Naive thymus-derived CD8-positive, alpha-beta T cell (primary cell): ENCODE measurements at places on chromosomes 2 and 18.

DNA sequence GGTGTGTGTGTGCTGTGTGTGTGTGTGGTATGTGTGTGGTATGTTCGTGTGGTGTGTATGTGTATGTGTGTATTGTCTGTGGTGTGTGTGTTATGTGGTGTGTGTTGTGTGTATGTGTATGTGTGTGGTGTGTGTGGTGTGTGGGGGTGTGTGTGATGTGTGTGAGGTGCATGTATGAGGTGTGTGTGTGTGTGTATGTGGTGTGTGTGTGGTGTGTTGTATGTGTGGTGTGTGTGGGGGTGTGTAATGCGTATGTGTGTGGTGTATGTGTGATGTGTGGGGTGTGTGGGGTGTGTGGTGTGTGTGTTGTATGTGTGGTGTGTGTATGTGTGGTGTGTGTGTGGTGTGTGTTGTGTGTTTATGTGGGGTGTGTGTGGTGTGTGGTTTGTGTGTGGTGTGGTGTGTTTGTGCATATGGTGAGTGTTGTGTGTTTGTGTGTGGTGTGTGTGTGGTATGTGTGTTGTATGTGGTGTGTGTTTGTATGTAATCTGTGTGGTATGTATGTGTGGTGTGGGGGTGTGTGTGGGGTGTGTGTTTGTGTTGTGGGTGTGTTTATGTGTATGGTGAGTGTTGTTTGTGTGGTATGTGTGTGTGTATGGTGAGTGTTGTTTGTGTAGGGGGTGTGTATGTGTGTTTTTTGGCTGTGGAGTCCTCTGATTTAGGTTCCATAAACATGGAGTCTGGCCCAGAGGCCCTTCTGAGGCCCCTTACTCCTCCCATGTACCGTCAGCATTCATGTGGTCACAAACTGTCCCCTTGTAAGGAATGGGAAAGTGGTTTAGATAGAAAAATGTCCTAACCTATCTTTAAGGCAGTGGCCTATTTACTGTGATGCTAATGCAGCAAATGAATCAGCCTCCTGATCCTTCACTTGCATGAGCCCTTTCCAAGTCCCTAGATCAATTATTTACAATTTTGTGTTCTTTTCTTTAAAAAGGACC is 116.0 kb downstream of the ALPK2 start:
- DNase-seq = no peak

DNA sequence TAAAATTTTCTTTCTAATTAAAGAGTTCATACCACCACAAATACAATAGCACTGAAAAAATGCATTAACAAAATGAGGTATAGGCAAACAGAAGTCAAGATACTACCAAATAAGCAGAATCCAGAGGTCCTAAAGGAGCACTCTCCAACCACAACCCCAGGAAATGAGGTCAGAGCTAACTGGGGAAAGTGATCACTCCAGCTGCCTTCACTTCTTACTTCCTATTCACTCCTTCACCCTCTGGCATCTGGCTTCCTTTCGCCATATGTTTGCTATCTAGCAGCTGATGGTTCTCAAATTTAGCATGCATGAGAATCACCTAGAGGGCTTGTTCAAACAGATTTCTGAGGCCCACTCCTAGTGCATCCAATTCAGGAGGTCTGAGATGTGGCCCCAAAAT is 212.6 kb upstream of the ACVR2A start:
- no peak for DNase-seq

GRCh38 chr18:75268364-75268646 is 57.7 kb downstream of the TSHZ1 start:
- no peak for DNase-seq

- no peak for DNase-seq
Observed at GRCh38 chr18:37161491-37161890, 332.6 kb downstream of the KIAA1328 start.

GRCh38 chr2:135607561-135607960 is 76.3 kb downstream of the R3HDM1 start:
- DNase-seq = no peak

GRCh38 chr18:75107196-75107930 is 101.6 kb downstream of the PTGR3 start:
- DNase-seq = no peak

- DNase-seq = no peak
Observed at GRCh38 chr2:184523732-184524131, 74.6 kb upstream of the ZNF804A start.

GRCh38 chr2:199692489-199692888 is 158.5 kb downstream of the FTCDNL1 start:
- no peak for DNase-seq

GRCh38 chr2:54394392-54394791 is 61.7 kb upstream of the SPTBN1 start:
- no peak for DNase-seq

DNA sequence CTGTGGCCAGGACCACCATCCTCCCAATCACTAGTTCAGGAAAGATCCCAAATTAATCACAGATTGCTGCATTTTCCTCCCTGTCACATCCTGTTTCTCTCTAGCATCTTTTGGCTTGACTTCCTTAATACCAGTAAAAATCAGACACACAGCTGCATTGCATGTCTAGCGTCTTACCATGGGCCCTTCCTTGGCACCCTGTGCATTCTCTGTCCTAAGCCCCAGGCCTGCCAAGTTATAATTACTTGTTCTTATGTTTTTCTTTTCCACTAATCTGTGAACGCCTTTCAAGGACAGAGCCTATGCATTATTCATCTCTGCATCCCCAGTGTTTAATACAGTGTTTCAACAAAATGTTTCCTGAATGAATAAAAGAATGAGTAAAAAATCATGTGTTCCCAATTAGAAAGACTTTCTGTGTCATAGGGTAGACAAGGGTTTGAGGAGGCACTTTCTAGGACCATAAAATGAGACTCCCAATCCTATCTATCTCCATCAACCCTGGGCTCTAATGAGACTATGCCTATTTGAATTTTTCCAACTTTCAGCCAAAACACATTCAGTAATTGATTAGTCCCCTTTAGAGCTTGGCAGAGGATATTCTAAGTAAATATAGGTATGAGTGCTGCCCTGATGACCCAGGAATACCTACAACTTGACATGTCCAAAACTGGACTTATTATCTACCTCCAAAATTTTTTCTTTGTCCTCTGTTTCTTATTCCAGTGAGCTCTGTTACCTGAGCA is 10.3 kb upstream of the NT5C1B start:
- no peak for DNase-seq

DNA sequence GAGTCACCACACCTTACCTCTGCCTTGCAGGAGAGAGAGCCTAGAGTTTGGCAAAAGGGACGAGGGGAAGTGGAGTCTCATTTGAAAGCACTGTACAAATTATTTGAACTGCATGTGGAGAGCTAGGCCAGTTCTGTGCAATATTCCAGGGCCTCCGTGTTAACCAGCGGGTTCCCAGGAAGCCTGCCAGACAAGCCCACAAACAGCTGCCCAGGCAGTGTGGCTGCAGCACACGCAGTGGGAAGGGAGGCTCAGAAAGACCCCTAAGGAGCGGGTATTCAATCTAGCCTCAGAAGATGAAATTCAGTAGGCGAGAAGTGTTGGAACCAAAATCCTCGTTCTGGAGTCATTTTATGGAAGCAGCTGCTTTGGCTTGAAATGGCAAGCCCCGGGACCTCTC is 30.7 kb downstream of the CNGA3 start:
- no peak for DNase-seq

DNA sequence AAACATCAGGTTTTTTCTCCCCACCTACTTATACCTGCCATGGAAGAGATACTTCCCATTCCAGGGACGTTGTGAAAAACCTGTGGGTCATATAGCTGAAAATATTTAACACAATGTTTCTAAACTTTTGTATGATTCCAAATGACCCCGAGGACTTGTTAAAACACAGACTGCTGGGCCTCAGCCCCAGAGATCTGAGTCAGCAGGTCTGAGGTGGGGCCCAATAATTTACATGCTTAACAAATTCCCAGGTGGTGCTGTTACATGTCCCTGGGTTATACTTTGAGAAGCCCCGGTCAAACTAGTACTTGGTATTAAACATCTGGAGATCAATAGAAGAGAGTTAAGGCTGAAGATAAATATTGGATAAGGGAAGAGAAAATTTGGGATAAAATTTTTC is 71.4 kb upstream of the FRZB start:
- no peak for DNase-seq

- no peak for DNase-seq
Observed at GRCh38 chr2:235217846-235218245, 266.0 kb downstream of the SH3BP4 start.

DNA sequence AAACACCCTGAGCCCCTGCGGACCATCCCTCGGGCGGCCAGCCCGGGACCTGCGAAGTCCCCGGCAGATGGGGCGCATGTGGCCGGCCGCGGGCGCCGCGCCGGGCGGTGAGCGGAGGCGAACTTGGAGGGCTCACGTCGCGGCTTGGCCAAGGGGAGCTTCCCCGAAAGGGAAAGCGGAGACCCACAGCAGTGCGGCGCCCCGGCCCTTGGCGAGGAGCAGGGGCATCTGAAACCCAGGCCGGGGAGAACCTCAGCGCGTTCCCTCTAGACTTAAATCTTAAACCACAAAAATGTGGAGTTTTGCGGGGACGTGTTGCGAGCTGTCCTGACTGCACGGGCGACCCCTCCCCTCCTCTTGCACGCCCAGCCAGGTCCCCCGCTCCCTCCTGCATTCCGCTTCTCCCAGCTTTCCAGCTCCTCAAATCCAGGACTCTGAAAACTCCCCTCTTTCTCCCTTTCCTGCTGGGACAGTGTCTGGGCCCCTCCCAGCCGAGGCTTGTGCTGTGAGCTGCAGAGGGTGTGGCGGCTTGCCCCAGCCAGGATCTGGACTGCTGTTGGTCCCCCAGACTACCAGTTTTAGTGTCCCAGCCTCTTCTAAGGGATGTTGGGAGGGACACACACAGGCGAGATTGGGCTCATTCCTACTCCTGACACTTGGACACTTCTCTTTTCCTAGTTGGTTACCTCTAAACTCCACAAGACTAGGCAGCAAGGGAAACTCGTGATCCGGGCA is 1.3 kb downstream of the FMNL2 start:
- no peak for DNase-seq

GRCh38 chr2:217987391-217987790 is 15.4 kb downstream of the TNS1 start:
- no peak for DNase-seq

GRCh38 chr2:172279813-172280212 is 147.6 kb upstream of the ITGA6 start:
- DNase-seq = no peak
